CD8-positive, alpha-beta memory T cell (primary cell): ENCODE measurements at places on chromosomes 1 and 21.

GRCh38 chr1:247347477-247348222 is 16.0 kb upstream of the ZNF496 start:
- no peak for DNase-seq

GRCh38 chr21:22342889-22343288 is 1344.7 kb downstream of the NCAM2 start:
- DNase-seq, result no peak

- no peak for DNase-seq
These were observed 12.5 kb downstream of the CHD5 start for GRCh38 chr1:6167391-6168303.

- no peak for DNase-seq
These were observed 62.6 kb downstream of the ARHGEF16 start for GRCh38 chr1:3516911-3517675.

DNA sequence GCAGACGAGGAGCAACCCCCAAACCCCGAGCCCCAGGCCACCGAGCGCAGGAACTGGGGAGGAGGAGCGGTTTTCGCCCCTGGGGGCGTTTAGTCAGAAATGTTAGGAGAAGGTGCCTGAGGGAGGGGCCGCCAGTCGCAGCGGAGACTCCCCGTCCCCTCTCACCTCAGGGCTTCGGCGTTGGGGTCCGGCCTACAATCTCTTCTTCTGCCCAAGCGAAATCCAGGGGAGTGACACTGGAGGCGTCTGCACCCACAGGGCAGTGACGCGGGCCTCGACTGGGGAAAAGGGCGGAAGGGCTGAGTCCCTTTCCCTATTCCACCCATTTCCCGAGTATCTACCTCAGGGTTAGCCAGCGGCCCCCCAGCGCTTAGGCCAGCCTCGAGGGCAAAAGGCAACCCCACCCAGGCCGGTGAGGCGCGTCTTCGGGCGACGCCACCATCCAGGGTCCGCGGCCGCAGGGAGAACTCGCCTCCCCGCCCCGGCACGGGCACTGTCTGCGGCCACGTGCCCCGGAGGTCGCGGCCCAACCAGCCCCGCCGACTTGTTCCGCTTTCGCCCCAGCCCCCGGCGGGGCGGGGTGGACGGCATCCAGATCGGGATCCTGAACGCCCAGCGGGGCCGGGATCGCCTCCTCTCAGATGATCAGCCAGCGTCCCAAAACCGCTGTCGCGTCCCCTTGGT is 118.7 kb upstream of the BARHL2 start:
- DNase-seq, result no peak

DNA sequence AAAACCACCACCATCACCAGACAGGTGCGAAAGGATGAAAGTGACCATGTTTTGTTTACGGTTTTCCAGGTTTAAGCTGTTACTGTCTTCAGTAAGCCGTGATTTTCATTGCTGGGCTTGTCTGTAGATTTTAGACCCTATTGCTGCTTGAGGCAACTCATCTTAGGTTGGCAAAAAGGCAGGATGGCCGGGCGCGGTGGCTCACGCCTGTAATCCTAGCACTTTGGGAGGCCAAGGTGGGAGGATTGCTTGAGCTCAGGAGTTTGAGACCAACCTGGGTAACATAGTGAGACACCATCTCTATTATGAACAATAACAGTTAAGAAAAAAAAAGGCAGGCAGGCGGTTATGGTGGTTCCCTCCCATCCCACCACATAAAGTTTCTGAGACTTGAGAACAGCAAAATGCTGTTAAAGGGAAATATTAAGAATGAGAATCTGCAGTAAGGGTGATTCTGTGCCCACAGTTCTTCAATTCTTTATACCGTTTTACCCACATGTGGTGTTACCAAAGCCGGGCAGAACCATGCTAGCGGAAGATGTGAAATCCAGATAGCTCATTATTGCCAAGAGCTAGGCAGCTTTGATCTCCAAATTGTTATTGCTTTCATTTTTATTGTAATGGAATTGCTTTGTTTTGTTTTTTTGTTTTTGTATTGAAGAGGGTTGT is 34.5 kb upstream of the TDRD10 start:
- DNase-seq, result no peak

DNA sequence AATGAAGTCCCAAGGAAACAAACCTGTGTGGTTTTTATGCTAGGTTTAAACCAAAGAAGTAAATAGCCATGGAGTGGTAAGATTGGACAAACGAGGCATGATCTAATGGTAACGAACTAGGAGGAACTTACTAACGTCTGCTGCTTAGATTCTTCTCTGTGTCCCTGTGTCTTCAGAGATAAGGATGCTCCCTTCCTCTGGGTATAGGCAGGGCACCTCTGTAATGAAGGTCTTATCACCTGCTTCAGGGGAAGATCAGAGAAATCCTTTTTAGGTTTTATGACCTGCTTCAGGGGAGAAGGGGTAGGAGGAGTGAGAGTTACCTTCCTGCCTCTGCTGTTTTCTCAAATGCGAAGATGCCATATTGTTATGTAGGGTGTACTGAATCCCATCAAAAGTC is 214.9 kb upstream of the L1TD1 start:
- no peak for DNase-seq

- no peak for DNase-seq
These were observed 42.8 kb downstream of the XKR8 start for GRCh38 chr1:28002600-28002999.

DNA sequence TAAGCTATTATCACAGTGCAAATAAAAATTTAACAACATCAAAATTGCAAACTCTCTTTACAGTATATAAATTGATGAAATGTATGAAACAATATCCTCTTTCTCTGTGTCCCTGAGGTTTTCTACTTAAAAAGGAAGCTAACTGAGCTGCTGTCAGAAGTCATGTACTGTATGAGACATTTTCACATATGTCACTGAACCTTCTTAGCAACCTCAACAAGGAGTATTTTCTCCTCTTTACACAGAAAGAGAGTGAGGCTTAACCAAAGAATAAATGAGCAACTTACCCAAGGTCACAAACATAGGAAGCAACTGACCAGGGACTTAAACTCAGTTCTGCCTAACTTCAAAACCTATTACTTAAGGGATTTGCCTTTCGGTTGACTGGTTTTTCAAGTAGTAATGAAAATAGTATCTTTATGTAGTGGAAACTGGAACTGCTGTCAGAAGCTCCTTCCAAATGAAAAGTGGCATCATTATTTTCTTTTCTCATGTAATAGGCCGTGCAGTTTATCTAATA is 288.9 kb downstream of the LRRIQ3 start:
- no peak for DNase-seq

- DNase-seq, result no peak
These were observed 58.8 kb downstream of the TOMM20 start for GRCh38 chr1:235069577-235070563.

- DNase-seq, result no peak
These were observed 182.6 kb upstream of the LYPLAL1 start for GRCh38 chr1:218991089-218991488.

GRCh38 chr21:21109736-21110135 is 111.5 kb downstream of the NCAM2 start:
- DNase-seq, result no peak

DNA sequence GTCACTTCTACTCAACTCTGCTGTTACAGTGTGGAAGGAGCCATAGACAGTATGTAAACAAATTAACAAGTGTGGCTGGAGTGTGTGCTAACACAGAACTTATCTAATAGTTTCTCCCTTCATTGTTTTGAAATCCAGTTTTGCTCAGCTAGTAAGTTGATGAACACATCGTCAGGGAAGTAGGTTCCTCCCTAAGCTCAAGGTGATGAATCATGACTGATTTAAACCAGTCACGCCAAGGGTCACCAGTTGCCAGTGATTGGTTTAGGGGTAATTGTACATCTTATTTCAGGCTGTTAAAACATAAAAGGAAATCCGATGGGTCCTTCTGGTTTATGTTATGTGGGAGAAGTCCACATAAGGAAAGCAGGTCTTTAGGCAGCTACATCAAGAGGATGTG is 97.0 kb upstream of the CHODL start:
- DNase-seq, result no peak
